ENCODE measurements at places on chromosomes 2 and 18.
A peak's percentile ranks its signal among the peaks of the same experiment; 100 is the strongest.

- DNase-seq: no peak
These were observed 368.0 kb upstream of the RAB6C start for GRCh38 chr2:129611471-129611870.

- DNase-seq: no peak
These were observed 65.6 kb downstream of the TWSG1 start for GRCh38 chr18:9400197-9400596.

GRCh38 chr2:232533944-232534710 is 5.4 kb upstream of the CHRNG start:
- DNase-seq: no peak

GRCh38 chr18:44651478-44651877 is 29.2 kb upstream of the SETBP1 start:
- no peak for DNase-seq

DNA sequence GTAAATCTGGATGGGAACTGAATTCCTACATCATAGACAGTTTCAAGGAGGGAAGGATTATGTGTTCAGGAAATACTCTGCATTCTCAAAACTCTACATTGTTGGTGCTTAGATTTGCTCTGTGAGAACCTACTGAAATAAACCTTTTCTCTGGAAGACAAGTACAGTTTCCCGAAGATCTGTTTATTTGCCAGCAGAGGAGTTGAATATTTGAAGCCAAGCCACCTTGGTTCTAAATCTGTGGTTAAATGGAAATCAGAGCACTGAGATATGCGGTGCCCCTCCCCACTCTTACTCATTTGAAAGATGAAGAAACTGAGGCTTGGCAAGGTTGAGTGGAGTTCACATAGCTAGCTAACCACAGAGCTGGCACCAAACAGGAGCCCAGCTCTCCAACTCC is 146.3 kb upstream of the CTAGE1 start:
- DNase-seq: no peak

DNA sequence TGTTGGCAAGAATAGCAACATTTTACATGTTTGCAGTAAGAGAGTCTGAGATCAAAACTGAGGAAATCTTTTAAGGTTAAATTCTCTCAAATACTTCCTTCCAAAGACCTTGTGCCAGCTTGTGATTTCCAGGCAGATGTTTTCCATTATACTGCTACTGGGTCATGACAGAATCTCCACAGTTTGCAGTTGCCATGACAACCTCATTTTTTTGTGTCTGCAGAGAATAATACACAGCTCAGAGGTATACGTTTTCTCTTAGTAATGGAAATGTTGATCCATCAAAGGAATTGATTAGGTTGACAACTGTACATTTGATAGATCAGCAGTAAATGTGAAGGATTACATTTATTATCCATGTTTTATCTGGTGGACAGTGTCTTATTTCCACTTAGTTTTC is 29.1 kb upstream of the CSRNP3 start:
- DNase-seq: no peak

DNA sequence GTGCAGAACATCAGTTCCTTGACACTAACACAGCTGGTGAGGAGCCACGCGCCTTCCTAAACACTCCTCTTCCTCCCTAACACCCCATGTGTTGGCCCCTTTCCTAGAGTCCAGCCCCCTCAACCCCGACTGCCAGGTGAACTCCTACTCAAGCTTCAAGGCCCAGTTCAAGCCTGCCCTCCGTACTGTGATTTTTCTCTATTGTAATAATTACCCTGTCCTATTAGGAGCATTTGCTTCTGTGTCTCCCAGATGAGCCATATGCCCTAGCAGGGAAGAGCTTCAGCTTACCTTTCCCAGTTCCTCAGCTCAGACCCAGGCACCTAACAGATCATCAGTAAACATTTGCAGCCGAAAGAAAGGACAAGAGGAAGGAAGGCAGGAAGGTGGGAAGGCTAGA is 130.6 kb upstream of the SALL3 start:
- DNase-seq: no peak

DNA sequence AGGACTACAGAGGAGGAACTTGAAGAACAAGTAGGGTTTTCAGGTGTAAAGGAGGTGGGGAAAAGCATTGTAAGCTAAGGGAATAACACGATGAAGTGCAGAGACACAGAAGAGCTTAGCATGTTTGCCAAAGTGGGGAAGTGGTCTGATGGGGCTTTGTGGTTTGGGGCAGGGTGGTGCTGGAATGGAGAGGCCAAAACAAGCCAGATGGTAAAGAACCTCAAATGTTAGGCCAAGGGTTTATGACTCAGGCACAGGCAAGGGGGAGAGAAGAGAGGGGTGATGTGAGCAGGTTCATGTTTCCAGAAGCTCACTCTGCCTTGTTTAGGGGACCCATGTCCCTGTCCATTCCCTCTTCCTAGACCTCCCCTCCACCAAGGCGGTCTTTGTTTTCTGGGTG is 104.5 kb upstream of the YWHAQ start:
- no peak for DNase-seq

DNA sequence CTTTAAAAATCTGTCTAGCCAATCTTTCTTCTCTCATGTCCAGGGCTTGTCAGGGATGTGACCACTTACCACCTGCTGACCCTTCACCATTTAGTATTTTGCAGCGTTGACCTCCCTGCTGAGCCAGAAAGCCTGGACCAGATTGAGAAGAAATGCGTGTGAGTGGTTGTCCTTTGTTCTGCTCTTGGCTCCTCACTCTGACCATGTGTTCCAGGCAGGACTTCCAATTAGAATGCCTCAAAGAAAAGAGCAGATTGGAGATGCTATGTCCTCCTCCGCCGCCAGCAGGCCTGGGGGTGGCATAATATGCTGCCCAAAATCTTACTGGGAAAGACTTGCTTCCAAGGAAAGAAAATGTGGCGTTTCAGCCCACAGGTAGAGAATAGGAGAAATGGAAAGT is 894.1 kb downstream of the SLC4A3 start:
- no peak for DNase-seq

GRCh38 chr2:177830881-177831386 is 241.6 kb downstream of the PDE11A start:
- no peak for DNase-seq

GRCh38 chr2:134235510-134236144 is 18.2 kb upstream of the MGAT5 start:
- no peak for DNase-seq

DNA sequence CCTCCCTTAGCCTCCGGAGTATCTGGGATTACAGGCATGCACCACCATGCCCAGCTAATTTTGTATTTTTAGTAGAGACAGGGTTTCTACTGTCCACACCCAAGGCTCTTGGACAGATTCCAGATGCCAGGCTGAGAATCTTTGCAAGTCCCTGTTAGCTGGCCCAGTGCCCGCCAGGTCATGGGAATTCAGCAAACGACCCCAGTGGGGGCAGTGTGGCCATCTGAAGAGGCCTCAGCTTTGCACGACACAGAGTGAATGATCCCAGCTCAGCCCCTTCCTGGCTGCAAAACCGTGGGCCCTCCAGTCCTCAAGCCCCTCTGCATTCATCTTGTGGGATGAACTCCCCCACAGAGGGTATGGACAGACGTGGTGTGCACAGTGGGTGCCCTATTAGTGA is 179.5 kb upstream of the ID2 start:
- DNase-seq: no peak

- no peak for DNase-seq
These were observed 693.4 kb upstream of the SYT4 start for GRCh38 chr18:43970656-43971055.

DNA sequence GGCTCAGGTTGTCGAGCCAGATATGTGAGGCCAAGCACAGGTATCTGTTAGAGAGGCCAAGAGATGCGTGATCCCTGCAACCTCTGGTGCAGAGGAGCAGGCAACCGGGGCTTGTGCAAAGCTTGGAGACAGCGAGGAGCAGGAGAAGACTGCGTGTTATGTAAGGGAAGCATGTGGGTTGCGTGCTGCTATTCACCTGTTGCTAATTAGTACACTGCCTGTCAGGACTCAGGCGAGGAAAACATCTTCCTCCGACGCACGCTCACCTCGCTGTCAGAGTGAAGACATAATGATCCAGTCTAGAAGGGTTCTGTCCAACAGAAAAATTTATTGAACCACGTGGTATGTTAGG is 102.5 kb downstream of the HNRNPLL start:
- no peak for DNase-seq

DNA sequence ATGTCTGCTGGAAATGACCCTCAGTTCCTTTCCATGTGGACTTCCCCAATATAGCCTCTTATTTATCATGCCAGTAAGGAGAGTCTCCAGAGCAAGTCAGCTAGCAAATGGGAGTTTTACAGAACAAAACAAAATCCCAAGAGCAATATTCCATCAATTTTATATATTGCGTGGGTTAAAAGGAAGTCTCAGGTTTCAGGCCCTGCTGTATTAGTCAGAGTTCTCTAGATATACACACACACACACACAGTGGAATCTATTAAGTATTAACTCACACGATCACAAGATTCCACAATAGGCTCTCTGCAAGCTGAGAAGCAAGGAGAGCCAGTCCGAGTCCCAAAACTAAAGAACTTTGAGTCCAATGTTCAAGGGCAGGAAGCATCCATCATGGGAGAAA is 102.8 kb upstream of the MAP2 start:
- DNase-seq: no peak

GRCh38 chr2:46520130-46520711 is 40.9 kb downstream of the TMEM247 start:
- DNase-seq: no peak

- DNase-seq: peak; percentile 0
These were observed 112.4 kb downstream of the CYRIA start for GRCh38 chr2:16553226-16553625.

DNA sequence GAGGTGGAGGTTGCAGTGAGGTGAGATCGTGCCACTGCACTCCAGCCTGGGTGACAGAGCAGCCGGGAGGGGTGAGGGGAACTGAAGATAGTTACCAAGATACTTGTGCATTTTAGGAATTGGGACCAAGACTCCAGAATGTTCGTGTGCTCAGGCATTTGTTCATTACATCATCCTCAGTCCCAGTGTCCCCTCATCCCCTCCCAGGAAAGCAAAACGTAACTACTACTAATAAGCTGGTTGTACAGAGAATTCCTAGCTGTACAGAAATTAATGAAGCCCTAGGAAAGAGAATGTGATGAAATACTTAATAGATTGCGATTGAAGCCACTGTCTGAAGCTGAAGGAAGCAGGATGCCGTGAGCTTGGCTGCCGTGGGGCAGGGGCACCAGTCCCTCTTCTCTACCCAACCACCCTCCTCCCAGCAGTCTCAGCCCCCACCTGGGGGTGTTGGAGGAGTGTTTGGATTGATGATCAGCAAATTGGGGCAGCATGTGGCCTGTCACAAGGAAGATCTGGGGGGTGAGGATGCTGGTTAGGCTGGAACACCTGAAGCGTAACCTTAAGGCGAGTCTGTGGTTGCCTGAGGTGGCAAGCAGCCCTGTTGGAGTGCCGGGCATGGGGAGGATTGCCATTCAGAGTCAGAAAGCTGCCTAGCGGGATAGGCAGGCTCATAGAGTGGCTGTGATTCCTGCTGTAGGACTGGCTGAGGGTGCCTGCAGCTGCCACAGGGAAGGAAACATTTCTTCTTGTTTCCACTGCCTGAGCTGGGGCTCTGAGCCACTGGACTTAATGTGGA is 140.9 kb downstream of the SH3RF3 start:
- no peak for DNase-seq

DNA sequence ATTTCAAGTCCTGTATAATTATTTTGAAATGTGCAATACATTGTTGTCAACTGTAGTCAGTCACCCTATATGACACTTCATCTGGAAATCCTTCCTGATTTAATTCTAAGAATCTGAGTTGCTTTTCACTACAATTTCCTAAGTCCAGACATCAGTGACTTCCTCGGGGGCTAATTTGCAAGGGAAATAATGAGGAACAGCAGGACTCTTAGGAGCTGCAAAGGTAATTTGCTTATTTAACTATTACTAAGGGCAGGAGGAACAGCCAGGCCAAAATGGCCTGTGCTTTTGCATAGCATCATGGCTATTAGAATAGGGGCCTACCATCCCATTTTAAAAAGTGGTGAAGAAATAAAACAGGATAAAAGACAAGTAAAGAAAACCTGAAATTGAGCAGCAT is 178.8 kb downstream of the MC4R start:
- no peak for DNase-seq

DNA sequence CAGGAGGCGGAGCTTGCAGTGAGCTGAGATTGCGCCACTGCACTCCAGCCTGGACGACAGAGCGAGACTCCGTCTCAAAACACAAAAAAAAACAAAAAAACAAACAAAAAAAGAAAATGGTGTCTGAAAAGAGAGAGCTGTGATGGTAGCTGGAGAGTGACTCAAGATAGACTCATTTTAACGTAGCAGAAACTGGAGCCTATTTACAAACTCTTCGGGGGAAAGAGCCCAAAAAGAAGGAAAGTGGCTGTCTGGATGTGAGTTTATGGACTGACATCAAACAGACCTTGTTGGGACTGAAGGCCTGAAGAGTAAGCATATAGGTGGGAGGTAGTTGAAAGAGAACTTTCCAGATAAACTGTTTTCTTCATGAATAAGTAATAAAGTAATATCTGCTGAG is 51.8 kb downstream of the LIMS1 start:
- DNase-seq: no peak

- no peak for DNase-seq
These were observed 10.5 kb downstream of the SCTR start for GRCh38 chr2:119513832-119514231.

GRCh38 chr18:60554967-60555366 is 182.4 kb upstream of the MC4R start:
- no peak for DNase-seq

- no peak for DNase-seq
These were observed 91.0 kb downstream of the ITGB1BP1 start for GRCh38 chr2:9332136-9332852.

- DNase-seq: no peak
These were observed 82.8 kb upstream of the AFF3 start for GRCh38 chr2:100224988-100225710.

DNA sequence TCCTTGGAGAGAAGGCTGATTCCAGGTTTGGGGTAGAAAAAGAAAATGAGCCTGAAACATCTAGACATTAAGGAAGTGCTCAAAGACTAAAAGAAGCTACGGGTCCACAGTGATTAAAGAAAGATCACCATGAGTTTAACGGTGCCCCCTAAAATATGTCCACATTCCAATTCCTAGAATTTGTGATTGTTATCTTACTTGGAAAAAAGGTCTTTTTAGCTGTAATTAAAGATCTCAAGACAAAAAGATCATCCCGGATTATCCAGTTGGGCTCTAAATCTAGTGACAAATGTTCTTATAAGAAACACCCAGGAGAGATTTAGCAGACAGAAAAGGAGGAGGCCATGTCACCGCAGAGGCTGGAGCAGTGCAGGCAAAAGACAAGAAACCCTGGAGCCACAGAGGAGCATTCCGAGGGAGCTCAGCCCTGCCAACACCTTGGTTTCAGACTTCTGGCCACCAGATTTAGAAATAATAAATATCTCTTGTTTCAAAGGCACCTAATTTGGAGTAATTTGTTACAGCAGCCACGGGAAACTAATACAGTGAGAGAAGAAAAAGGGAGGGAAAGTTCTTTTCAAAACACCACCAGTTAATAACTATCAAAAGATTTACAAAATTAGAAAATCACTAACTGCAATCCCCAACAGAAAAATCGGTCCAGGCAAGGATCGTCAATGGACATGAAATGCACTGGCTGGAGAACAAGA is 8.5 kb downstream of the UXS1 start:
- no peak for DNase-seq

DNA sequence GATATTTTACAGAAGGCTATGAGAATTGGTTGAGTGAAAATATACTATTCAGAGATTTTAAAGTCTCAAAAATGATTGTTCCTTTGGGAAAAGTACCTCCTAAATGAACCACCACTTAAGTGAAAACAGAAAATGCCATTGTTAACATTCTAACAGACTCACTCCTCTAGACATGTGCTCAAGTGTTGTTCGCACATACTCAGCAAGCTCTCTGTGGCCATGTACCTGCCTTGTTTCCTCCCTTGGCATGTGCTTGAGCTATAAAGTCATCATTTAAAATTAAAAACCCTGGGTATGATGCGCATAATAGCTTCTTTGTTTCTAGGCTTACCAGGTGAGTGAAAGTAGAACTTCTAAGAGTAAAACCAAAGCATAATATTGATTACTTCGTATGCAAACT is 343.2 kb upstream of the VRK2 start:
- no peak for DNase-seq

All from stimulated activated CD4-positive, alpha-beta T cell treated with anti-CD3 and anti-CD28 coated beads, Interleukin-12 subunit alpha, Interleukin-12 subunit beta, amount 100 ng/mL, for 48 hours (primary cell).